Pulmonary artery endothelial cell (primary cell): ENCODE measurements at places on chromosomes 4 and X.

DNA sequence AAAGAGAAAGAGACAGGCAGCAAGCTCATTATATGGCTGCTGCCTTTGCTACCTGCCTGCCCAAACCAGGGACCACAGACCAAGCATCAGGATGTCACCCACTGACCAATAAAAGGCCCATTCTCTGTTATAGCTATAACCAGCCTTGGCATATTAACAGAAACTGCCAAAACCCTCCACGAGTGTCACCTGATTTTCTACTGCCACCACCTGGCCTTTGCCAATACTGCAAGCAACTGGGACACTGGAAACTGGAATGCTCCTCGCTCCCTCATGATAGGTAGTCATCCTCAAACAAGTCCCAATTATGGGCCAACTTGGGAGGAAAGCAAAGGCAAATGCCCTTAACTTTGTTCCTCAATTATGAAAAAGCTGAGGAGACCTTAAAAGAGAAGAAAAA, 76.0 kb downstream of the SPIN4 start:
- no peak for DNase-seq

DNA sequence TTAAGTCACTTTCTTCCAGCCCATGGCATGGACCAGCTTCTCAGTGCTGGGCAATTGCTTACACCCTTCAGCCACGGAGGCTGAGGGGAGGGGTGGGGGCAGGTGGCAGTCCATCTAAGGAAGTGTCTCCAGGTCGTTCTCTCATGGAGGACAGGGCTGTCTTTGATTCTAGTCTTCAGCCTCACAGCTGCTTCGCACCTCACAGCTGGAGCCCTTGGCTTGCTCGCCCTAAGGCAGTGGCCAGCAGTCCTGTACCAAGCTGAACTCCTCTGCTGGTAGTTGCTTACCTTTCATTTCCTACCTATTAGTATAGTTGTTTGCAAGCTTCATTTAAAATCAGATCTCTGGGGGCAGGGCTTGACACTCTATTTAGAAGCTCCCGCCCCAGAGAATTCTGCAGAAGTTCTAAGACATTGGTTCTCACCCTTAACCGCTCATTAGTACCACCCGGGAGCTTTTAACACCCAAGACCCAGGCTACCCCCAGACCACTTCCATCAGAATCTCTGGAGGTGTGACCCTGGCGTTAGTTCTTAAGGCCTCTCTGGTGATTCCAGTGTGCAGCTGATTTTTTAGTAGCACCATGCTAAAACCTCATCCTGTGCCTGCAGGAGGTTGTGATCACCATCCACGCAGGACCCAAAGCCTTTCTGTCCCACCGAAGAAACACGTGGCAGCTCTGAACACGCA, 386.8 kb downstream of the UNC5C start:
- no peak for DNase-seq

DNA sequence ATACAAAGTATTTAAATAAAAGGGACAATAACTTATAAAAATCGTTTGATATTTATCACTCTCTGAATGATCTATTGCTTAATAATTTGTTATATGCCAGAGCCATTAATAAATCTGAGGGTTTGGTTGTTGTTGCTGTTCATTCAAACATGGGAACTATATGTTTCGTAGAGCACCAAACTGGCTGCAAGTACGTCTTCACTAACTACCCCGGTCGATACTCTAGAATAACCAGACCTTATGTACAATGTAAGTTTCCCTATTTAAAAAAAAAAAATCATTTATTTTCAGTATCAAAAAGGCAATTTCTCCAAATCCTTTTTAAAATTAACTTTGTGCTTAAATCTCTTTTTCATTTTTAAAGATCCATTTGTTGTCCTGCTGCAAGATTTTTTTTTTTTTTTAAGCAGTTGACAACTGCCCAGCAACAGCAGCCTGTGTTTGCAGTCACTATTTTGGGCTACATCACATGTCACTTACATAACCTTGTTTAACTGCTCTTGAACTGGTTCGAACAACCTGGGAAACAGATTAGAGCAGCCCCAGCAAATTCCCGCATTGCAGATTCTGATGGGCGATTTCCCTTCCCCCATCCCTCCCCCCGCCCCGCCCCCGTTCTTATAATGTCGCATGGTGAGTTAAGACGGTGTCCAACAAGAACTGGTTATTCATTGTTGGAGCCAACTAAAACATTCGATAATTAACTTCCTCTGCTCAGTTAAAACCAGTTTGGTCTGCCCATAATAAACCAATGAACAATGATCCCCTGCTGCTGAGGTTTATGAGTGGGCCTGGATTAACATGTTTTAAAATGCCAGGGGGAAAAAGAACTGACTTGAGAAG, 238.9 kb downstream of the NR3C2 start:
- no peak for DNase-seq

GRCh38 chr4:128524311-128524710, 236.7 kb upstream of the PGRMC2 start:
- DNase-seq, result no peak

GRCh38 chr4:15891312-15891711, 47.2 kb downstream of the FGFBP1 start:
- no peak for DNase-seq

- DNase-seq, result no peak
These were observed 71.9 kb upstream of the RPS6KA6 start for GRCh38 chrX:84259868-84260267.

DNA sequence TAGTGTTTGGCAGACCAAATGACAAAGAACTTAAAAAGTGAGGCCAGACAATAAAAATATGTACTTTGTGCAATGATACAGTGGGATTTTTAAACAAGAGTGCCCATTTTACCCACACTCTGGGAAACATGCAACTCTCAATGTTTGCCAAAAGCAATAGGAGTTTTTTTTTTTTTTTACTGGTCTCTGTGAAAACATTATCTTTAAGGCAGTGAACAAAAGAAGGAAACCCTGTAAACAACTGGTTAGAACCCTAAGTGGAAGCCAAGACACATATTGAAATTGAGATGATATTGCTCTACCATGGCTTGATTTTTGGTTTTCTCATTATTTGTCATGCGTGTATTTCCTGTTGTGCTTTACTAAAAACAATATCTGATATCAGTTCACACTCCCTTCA, 67.2 kb upstream of the PPP3CA start:
- peak; percentile 30 for DNase-seq

DNA sequence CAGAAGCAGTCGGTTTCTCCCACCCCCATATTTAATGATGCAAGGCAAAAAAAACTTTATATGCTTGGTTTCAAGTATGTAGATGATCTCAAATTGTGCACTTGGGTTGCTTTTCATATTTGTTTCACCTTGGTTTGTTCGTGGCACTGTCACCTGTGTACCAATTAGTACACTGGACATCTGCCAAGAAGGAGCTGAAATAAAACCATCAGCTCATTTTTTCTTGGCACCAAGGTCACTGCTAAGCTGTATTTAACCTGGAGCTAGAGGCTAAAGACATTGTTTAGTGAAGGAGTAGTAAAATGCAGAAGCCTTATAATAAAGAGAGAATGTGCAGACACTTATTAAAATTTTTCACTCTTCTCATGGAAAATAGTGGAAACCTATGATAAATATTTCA, 430.8 kb downstream of the ARHGAP24 start:
- no peak for DNase-seq

GRCh38 chrX:19677121-19677520, 161.8 kb upstream of the MAP3K15 start:
- DNase-seq, result no peak

DNA sequence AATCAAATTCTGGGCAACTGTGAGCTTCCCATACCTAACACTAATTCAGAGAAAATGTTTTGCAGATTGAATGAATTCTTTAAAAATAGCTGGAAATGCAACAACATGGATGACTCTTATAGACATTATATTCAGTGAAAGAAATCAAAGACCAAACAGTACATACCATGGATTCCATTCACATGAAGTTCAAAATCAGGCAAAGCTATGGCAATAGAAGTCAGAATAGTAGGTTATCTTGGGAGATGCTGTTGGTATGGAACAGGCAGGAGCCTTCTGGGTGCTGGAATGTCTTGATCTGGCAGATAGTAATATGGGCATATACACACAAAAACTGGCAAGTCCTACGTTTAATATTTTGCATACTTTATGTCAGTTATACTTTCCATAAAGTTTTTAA, 25.5 kb upstream of the CBLL2 start:
- no peak for DNase-seq

DNA sequence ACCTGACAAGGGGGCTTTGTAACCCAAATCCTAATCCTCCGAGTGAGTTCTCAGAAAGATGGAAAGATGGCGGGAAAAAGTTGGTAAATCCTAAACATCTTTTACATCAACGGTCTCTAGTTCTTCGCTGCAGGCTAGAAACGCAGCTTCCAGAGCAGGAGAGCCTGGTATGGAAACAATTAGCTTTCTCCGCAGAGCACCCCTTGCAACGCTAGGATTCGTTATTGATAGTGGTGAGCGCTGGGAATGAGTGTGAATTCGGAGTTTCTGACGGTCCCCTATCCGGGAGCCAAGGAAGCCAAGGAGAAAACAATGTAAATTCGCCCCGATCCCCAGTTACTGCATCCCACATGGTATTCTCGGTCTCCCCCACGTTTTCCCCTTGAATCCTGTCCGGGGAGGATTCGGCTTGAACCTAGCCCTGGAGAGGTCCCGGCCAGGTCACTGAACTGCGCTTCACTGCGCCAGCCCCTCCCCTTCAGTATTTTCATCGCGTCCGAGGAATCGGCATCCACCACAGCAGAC, 4.7 kb upstream of the NEUROG2 start:
- DNase-seq, result no peak

DNA sequence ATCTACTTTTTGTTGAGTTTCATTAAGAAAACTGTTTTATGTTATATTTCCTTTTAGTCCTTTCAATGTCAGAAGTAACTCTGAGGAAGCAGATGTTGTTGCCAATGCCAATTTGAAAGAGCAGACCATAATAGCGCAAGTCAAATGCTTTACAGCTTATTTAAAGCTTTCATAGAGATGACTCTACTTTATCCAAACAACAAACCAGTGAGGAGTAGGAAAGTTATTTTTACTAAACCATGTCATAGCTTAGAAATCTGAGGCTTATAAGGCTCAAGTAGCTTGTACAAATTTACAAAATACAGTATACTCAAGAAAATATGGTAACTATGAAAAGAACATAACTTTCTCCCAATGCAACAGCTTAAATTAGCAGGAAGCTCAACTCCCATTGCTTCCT, 40.1 kb upstream of the SPOCK3 start:
- no peak for DNase-seq

GRCh38 chrX:30151964-30152363, 63.4 kb upstream of the MAGEB2 start:
- no peak for DNase-seq

- no peak for DNase-seq
These were observed 209.0 kb downstream of the NPNT start for GRCh38 chr4:106104276-106104675.

GRCh38 chr4:61762722-61763627, 562.8 kb downstream of the ADGRL3 start:
- DNase-seq, result no peak

DNA sequence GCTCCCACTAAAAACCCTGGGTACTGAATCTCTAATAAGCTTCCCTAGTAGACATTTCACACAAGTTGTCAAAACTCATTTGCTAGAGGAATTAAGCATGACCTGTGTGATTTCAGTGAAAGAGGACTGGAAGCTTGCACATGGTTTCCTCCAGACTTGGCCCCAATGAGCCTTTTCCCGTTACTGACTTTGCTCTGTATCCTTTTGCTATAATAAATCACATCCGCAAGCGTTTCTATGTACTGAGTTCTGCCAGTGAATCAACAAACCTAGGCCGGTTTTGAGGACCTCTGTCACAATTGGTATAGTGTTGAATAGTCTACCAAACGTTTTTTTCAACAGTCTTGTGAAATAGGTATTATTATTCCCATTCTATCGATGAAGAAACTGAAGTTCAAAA, 8.2 kb downstream of the ATP11C start:
- peak; percentile 47 for DNase-seq

DNA sequence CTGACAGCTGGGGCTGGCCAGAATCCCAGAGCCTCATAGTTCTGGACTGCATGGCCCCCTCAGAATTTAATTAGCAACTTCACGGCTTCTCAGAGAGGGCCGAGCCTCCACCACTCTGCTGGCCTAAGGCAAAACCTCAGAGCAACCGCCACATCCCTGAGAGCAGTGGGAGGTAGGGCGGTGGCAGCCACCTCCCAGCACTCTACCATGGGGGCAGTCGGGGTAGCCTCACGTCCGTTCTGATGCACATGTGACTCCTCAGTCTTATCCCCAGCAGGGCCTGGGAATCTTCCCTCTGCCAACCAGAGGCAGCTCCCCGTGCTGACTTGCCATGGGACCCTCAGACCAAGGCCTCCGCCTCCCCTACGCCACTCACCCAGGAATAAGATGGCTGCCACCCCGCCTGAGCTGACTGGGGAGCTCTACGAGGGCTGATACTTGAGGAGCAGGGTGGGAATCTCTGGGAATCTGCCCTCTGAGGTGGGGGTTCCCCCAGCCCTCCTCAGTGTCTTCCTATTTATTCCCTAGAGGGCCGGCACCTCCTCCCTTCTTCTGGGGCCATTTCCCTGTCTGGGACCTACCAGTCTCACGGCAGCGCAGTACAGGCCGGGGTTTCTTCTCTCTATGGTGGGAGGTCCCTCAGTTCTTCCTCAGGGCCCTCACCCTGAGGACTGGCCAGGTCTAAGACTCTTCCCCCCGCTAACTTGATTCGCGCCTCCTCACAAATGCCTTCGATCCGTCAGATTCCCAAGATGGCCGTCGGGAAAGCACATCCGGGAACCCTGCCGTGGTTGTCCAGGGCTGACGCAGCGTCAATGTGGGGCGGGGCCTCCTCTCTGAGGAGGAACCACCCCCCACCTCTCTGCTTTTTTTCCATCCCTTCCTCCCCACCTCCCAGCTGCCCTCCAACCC, at the start of gene MAGEC2:
TSS of gene MAGEC2 (minus strand) at position 769 of the 912 bp plus-strand sequence. CDS start 1,303 bp downstream, outside the sequence.
- no peak for DNase-seq

- DNase-seq, result no peak
These were observed 48.6 kb downstream of the ADGRL3 start for GRCh38 chr4:61248705-61249104.

DNA sequence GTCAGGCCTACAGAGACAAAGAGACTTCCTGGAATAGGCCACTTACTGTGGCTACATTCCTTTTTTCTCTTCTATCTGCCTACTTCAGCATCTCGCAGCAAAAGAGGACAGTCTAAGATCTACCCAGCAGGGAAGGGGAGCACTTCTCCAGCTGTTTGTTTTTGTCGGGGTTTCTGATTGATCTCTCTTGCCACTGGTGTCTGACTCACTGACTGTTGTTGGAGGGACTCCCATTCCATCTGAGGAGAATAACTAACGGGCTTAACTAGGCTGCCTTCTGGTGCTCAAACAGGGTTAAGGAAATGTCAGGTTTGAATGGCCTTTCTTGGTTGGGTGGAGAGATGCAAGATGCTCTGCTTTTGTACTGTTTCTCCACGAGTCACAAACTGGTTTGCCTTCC, 100.2 kb upstream of the TMEM164 start:
- DNase-seq, result no peak

DNA sequence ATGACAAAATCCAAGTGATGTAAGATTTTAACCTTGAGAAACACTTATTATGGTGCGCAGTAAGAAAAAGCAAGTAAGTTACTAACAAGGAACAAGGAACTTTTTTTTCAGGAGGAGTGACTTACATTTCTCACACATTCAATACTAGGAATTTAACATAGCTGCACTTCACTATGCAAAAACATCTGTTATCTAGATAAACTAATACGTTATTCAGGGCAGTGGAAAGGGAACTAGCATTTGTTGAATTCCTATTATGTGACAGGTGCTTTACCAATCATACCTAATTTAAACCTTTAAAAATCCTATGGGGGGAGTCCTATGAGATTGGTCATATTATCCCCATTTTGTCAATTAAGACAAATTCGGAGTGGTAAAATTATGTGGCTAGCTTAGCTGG, 238.0 kb downstream of the NR3C2 start:
- no peak for DNase-seq
